ENCODE measurements at places on chromosomes 11 and 22.

GRCh38 chr11:36214976-36215692 lies 74.1 kb downstream of the COMMD9 start:
- DNase-seq: no peak

GRCh38 chr11:92246630-92247029 lies 22.0 kb downstream of the FAT3 start:
- DNase-seq: no peak

- DNase-seq: no peak
Measured at GRCh38 chr11:74691755-74692154, 39.5 kb downstream of the CHRDL2 start.

DNA sequence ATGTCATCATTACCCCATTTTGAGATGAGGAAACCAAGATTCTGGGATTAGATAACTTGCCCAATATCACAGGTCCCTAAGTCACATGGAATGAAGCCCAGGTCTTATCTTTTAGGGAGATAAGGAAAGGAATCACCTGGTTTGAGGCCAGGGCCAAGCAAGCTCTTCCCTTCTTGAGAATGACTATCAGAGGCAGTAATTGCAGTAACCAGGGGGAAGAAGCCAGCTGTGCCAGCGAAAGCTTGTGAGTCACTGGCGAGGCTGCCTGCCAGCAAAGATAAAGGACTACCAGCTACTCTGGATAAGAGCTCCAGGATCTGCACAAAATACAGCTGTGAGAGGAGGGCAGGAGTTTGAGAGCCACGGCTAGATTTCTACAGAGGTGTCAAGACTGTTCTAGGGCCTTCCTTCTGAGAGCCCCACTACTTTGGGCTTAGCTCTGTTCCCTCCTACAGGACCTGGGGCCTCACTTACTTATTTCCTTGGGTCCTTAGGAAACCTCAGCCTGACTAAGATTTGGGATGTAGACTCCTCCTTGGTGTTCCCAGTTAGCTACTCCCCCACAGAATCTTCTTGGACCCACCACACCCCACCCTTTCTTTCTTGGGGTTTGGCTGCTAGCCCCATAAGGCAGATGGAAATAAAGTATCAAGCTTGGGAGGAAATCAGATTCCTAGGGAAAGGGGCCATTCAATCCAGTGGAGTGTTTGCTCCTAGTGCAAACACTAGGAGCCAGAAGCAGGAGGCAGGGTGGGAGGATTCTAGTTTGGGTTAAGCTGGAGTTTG lies 9.7 kb upstream of the CCKBR start:
- peak; percentile 47 for DNase-seq

GRCh38 chr22:41831828-41832552 lies 915 bp upstream of the SREBF2 start:
- DNase-seq: no peak

GRCh38 chr11:131688048-131688693 lies 317.8 kb downstream of the NTM start:
- peak; percentile 53 for DNase-seq

- peak; percentile 20 for DNase-seq
Measured at GRCh38 chr11:58506935-58507334, 970 bp downstream of the OR5B21 start.

DNA sequence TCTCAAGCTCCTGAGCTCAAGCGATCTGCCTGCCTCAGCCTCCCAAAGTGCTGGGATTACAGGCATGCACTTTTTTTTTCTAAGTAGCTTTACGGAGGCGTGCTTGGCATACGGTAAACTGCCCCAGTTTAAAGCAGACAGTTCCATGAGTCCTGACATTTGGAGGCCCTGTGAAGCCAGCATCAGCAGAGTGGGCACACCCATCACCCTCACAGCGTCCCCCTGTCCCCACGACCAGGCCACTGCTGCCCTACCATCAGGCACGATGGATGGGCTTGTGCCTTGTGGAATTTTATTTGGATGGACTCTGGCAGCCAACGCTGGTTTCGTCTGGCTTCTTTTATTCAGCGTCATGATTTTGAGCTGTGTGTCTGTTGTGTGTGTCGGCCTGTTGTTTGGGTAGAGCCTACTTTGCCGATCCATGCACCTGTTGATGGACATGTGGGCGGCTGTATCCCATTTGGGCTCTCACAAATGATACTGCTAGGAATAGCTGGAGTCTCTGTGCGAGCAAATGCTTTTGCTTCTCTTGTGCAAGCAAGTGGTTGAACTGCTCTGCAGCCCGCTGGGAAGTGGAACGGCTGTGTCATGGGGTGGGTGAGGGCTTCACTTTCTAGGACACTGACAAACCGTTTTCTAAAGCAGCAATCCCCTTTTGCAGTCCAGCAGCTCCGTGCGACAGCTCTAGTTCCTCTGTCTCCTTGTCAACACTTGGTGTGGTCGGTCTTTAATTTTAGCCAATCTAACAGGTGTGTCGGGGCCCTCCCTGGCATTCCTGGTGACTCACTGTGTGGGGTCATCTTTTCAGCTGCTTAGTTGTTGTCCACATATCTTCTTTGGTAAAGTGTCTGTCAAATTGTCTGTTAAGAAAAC lies 23.8 kb downstream of the KCNQ1 start:
- DNase-seq: peak; percentile 43

GRCh38 chr11:63847363-63847762 lies 8.5 kb downstream of the MARK2 start:
- DNase-seq: no peak

DNA sequence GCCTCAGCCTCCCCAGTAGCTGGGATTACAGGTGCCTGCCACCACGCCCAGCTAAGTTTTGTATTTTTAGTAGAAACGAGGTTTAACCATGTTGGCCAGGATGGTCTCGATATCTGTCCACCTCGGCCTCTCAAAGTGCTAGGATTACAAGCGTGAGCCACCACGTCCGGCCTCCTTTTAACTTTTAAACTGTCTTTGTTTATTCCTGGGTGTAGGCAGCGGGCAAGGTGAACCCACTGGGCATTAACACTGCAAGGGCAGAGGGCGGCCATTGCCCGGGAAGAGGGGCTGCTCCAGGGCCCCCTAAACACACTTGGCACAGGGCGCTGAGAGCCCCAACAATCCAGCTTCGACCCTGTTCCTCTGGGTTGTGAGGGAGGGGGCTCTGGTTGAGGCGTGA lies 693.6 kb downstream of the BRD1 start:
- DNase-seq: no peak

DNA sequence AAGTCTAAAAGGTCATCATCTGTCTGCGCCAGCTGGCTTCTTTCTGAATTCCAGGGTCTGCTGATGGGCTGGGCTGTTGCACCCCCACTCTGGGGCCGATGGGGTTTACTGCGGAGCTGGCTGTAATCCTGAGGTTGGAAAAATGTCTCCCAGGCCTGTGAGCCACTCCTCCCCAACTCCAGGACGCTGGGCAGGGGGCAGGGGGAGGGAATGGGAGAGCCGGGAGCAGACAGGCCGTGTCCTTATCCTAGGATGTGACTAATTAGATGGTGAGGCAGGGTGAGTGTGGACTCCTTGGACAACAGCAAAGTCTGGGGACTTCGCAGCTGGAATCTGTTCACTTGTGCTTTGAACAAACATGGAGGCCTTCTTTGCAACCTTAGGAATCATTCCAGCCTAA lies 48.7 kb downstream of the LRRC32 start:
- DNase-seq: no peak

- DNase-seq: no peak
Measured at GRCh38 chr22:19775496-19776325, 15.1 kb downstream of the TBX1 start.

DNA sequence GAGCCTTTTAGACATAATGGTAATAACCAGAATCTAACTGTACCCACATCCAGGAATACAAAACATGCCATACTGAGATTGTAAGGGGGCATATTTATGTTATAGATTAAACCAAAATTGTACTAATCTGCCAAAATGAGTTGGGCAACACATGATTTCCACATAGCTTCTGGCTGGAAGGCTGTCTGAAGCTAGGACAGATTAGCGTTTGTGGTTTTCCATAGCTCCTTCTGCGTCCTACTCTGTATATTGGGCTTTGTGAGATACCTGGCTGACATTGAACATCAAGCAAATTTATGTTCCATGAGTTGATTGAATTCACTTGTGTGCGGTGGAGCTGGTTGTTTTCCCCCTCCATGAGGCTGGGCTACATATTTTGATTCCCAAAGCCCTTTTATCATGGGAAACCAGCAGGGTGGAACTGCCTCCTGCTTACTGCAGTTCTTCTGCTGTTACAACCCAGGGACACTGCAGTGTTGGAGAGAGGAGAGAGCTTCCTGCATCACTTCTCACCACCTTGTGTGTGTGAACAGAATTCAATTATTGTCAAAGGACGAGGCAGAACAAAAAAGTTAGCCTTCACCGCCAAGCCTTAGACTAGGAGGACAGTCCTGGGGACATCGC lies 114.9 kb downstream of the C11orf91 start:
- DNase-seq: no peak

- DNase-seq: no peak
Measured at GRCh38 chr22:27966168-27967064, 47.4 kb upstream of the PITPNB start.

GRCh38 chr11:96189351-96189750 lies 153.6 kb downstream of the MAML2 start:
- no peak for DNase-seq

- DNase-seq: no peak
Measured at GRCh38 chr11:110468121-110468520, 38.4 kb downstream of the FDX1 start.

GRCh38 chr11:128462922-128463321 lies 124.4 kb downstream of the ETS1 start:
- DNase-seq: no peak

- no peak for DNase-seq
Measured at GRCh38 chr11:44680982-44681597, 45.7 kb upstream of the TSPAN18 start.

DNA sequence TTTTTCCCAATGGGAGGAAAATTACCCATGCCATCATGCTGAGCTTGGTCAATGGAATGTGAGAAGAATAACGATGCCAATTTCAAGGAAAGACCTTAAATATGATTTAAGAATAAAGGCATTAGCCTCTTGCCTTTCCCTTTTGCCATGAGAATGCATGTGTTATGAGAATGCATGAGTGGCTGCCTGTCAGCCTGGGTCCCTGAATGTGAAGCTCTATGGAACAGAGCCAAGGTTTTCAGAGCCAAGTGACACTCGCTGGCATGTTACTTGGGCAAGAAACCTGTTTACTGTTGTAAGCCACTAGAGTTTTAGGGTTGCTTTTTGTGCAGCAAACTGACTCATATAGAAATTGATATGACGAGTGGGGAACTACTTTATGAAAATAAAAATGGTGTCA lies 75.7 kb downstream of the JRKL start:
- no peak for DNase-seq

DNA sequence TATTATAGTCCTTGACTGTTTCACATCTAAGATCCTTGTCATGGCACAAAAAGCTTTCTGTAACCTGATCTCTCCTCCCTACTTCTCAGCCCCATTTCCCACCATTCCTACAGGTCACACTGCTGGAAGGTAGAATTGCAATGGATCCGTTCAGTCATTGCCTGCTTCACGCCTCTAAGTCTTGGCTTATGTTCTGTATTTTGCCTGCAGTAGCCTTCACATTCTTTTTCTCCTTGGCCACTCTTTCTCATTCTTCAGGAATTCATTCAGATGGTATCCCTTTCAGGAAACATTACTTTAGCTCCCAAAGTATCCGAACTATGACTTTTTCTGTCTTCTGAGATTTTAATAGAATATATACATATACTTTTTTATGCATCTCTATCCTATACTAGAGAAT lies 731.5 kb downstream of the NTM start:
- DNase-seq: no peak

DNA sequence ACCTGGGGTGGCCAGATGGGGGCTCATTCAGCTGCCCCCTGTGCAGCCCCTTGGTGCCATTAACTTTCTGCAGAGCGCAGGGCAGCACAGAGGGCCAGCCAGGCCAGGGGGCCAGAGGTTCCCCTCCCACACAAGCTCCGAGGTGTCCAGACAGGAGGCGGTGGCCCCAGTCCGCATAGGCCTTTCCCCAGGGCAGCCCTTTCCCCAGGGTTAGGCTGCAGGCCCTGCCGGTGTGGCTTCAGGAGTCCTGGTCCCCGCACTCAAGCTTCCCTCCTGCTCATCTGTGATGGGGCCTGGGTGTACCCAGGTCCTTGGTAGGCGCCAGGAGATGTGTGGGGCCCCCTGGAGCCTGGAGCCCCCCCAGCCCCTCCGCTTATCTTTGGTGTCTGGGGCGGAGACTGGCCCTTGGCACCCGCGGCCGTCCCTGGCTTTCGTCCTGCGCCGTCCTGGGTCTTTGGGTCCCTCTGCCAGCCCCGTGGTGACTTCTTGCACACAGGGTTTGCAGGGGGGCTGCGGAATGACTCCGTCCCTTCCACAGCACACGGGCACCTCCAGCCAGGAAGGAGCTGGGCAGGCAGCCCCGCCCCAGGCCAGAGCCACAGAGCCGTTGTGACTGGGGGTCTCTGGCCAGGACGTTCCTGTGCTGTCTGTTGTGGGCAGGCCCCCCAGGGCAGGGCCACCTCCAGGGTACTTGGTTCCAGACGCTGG lies 8.9 kb downstream of the BRSK2 start:
- no peak for DNase-seq

Measured in suppressor macrophage (primary cell).